Lower leg skin (tissue), 4 donors: ENCODE measurements at places on chromosomes 12 and 14.

DNA sequence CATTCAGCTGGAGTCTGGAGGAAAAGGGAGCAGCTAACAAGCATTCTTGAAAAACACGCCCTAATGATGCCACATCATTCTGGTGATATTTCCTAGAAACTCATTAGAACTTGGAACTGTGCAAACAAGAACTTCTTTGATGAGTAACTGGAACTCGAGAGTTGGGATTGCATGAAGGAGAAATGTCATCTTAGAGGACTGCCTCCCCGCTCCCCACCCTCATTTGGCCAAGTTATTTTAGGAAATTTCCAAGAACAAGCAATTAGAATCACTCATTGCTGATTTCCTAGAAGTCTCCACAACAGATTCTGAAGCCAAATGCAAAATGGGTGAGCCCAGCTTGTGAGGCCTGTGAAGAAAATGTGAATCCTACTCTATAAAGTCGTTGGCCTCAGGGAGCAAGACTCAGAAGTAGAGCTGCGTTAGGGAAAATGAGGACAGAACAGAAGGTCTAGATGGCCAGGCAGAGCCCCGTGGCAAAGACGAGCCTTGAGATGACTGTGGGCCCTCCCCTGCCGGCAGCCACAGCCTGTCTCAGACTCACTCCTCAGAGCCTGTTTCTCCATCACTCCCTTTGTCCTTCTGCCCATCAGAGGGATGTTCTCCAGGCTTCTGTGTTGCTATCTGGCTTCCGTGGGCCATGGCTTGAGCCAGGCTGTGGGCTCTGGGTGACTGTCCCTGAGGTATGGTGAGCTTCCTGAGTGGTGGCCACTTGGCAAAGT is 38.4 kb downstream of the RTL1 start:
- no peak for DNase-seq

GRCh38 chr14:90781876-90782275 is 34.4 kb downstream of the TTC7B start:
- DNase-seq, result no peak

GRCh38 chr14:60732840-60733483 is 1.6 kb upstream of the MNAT1 start:
- DNase-seq, result no peak

DNA sequence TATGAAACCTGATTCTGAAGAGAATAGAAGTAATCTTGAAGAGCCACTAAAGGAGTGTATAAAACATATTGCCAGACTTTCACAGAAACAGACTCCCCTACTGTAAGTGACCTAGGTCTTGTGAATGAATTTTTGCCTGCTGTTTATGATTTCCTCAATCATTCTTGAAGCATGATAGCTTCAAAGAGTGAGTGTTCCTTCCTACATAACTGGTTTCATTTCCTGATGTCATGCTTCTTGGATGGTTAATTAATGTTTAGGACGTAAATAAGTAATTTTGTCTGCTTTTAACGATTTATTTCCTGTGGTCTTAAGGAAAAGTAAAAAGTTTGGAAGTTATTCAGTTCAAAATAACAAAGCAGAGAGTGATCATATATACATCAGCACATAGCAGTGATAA is 129.8 kb downstream of the PIK3C2G start:
- no peak for DNase-seq

GRCh38 chr14:32366256-32366879 is 37.3 kb downstream of the AKAP6 start:
- DNase-seq, result no peak

- no peak for DNase-seq
Observed at GRCh38 chr12:79844693-79845092, 90.2 kb downstream of the PPP1R12A start.

DNA sequence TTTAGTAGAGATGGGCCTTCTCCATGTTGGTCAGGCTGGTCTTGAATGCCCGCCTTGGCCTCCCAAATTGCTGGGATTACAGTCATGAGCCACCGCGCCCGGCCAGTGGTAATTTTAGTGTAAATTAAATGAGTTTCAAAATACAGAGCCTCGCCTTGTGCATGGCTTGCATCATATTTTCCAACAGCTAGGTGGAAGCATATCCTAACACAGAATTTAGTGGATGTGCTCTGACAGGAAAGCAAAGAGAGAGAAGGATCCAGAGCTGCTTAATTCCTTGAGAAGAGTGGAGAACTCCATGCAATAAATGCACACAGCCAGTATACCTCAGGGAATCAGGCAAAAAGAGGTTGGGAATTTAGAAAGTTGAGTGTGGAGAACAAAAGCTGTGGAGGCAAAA is 2.5 kb downstream of the OR6C2 start:
- no peak for DNase-seq

DNA sequence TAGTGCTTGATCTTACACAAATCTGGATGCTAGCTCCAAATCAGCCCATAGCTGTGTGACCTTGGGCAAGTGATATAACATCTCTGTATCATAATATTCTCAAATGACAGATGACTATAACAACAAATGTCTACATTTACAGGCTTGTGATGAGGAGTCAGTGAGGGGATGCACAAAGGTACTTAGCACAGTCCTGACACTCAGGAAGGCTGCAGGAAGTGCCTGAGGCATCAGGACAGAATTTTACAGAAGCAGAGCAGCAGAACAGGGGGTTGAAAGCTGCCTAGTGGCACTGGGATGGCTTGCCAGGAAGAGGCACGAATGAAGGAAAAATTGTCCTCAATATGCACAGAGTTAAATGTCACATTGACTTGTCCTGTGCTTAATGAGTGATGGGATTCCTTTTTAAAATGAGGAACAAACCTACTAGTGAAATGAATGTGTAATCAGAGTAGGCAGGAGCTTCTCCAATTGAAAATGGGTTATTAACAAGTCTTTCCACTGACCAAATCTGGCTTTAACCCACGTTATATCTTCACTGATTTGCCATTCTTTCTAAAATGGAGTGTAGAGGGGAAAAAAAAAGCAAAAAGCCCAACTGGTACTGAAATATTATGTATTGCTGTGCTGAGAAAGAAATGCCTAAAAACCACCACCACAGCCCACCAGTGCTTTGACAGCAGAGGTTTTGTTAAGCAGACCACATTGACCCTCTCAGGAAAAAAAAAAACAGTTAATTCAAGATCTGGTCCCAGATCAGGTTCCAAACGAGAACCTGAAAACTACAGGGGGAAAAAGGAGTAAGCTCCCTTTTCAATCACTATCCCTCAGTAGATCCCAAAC is 11.6 kb downstream of the BTG1 start:
- DNase-seq, result no peak

DNA sequence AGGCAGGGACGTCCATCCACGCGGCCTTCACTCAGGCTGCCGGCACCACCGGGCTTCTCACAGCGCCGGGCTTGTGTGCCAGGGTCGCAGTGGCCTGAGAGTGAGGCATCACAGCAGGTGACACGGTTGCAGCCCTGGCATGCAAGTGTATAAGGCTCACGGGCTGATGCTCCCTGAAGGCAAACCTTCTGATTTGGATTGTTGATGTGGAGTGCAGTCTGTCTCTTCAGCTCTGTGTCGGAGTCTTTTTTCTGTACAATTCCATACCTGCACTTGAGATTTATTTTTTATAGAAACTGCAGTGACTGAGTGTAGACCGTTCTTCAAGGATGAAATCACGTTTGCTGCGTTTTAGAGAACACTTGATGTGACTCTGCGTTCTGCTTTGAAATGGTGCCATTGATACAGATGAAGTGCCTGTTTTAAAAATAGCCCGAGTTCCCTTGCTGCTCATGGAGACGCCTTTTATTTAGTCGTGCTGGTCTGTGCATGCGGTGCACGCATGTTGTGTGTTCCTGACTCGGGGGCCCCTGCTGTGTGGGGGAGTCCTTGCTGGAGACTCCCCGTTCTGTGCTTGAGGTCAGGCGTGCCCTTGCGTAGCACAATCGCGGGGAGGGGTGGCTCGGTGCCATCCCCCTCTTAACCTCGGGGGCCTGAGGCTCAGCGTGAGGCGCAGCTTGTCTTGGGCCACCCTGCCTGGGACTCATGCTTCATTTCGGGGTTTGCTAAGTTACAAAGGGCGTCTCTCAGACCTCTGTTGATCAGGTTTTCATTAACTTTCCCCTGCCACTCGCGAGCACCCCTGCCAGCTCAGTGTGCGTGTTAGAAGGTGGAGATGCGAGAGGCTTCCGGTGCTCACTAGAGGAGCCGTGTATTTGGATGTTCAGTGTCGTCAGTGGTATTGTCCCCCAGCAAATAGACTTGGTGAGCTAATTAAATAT is 21.6 kb upstream of the AMN start:
- DNase-seq, result no peak

GRCh38 chr14:55220230-55220629 is 28.8 kb upstream of the DLGAP5 start:
- DNase-seq, result no peak

GRCh38 chr12:32765906-32766305 is 10.2 kb upstream of the YARS2 start:
- no peak for DNase-seq

DNA sequence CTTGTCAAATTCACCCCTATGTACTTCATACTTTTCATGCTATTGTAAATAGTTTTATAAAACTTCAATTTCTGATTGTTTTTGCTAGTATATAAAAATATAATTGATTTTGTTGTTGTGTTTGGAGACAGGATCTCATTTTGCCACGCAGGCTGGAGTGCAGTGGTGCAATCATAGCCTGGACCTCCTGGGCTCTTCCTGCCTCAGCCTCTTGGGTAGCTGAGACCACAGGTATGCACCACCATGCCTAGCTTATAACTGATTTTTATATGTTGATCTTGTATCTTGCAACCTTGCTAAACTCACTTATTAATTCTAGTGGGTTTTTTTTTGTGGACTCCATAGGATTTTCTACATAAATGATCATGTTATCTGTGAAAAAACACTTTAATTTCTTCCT is 23.5 kb downstream of the ATP5MC2 start:
- DNase-seq, result peak; percentile 32

DNA sequence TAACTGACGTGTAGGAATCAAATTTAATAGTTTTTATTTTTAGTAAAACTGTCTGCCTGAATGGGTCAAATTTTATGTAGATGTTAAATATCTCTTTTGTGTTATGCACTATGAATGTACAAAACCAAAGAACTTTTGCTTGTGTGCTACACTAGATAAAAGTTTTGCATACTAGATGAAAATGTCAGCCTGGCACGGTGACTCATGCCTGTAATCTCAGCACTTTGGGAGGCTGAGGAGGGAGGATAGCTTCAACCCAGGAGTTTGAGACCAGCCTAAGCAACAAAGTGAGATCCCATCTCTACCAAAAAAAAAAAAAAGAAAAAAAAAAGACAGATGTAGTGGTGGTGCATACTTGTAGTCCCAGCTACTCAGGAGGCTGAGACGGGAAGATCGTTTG is 11.1 kb downstream of the AEBP2 start:
- DNase-seq, result no peak
